ENCODE measurements at places on chromosomes 6 and 20. TPM values are rescaled to one million over a fixed set of nuclear protein-coding genes. Genes with fewer than 3 reads are reported as not detected.

CRIP3 gene
- total RNA-seq: 1.5 TPM

SSTR4 gene
- not detected for total RNA-seq

DNA sequence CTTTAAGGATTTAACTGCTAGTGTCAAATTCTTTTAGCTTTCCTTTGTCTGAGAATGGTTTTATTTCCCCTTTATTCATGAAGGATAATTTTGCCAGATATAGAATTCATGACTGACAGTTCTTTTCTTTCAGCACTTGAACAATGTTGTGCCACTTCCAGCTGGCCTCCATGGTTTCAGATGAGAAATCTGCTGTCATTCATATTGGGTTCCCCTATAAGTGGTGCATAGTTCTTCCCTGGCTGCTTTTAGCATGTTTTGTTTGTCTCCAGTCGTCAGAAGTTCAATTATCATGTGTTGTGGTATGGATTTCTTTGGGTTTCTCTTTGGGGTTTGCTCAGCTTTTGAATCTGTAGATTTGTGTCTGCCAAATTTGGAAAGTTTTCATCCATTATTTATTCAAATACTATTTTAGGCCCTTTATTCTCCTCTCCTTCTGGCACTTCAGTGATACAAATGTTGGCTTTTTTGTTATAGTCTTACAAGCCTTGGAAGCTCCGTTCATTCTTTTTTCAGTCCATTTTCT is 76.3 kb upstream of the TGM3 start:
- no peak for DNase-seq

DNA sequence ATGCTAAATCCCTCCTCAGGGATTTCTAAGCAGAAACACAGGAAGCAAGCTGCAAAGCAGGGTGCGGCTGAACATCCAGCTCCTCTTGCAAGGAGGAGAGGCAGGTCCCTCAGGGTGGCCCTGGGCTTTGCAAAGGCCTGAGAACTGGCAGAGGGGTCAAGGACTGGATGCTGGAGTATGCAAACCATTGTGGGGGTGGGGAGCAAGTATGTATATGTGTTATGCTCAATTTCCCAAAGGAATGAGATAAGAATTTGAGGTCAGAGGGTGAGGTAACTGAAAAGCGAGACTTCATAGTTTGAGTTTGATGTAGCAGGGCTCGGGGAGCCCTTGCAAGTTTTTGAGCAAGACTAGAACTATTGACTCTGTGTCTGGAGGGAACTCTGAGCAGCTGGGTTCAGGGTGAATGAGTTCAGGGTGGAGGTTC is 11.2 kb downstream of the SLC22A2 start:
- no peak for DNase-seq

- peak; percentile 37 for DNase-seq
These were observed 22.1 kb upstream of the EYA2 start for GRCh38 chr20:46872328-46873211.

- no peak for DNase-seq
These were observed 505.8 kb upstream of the MARCKS start for GRCh38 chr6:113351173-113351834.

- DNase-seq: no peak
These were observed 27.9 kb upstream of the TMEM217 start for GRCh38 chr6:37285861-37286311.

- no peak for DNase-seq
These were observed 43.9 kb downstream of the PIGU start for GRCh38 chr20:34632870-34633452.

DNA sequence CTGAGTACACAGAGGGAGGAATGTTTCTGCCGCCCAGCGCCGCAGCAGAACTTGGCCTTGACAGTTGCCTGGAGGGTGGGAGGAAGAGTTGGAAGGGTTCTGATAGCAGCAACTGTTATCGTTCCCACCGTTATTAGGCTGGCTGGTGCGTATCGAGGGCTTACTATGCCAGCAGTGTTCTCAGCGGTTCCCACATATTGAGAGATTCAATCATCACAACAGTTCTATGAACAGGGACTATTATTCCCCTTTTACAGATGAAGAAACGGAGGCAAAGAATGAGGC is 380.1 kb upstream of the SULF2 start:
- DNase-seq: no peak

GRCh38 chr6:97440590-97441176 is 157.7 kb upstream of the MMS22L start:
- DNase-seq: no peak
